Esophagus squamous epithelium (tissue), 5 donors: ENCODE measurements at places on chromosomes 13 and 19. TPM values are rescaled to one million over a fixed set of nuclear protein-coding genes. Genes with fewer than 3 reads are reported as not detected.

Gene NKPD1
- 1.1 TPM for total RNA-seq

Gene PLIN5
- total RNA-seq, result 12.9 TPM

Gene HS6ST3
- 0.57 TPM for total RNA-seq

Gene ZNF426
- 18.7 TPM for total RNA-seq

Gene TMEM147
- 92.9 TPM for total RNA-seq

Gene TMEM150B
- total RNA-seq, result not detected

Gene NALCN
- 0.47 TPM for total RNA-seq

Gene TMEM221
- total RNA-seq, result 0.19 TPM

DNA sequence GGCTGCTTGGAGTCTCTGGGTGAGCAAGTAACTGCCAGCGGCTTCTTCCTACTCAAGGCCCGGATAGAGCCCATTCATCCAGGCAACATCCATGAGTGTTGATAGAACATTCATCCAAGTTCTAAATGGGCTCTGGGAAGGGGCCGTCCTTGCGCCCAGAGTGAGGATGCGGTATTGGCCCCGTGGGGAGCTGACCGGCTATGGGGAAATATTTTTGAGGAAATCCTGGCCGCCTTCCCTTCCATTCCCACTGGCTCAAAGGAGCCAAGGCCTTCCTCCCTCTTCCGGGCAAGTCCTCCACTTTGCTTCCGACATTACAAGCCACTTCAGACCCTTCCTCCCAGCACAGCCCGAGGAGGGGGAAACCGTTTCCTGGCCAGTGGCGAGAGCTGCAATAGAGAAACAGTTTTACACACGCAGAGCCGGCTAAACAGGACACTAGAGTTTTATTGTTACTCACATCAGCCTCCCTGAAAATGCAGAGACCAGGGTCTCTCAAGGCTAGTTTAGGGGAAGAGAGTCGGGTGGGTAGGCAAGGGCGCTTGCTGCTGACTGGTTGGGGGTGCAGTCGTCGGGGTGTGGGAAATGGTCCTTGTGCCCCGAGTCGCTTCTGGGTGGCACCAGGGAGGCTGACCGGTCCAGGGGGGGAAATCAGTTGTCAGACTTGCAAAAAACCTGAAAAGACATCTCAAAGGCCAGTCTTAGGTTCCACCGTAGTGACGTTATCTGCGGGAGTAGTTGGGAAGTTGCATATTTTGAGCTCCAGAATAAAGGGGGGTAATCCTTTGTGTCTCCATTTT, 37.5 kb downstream of the C13orf46 start:
- DNase-seq, result no peak

- DNase-seq, result no peak
Measured at GRCh38 chr13:78650717-78651083, 8.3 kb downstream of the OBI1 start.

GRCh38 chr13:40064154-40065097, 409.0 kb downstream of the COG6 start:
- no peak for DNase-seq

GRCh38 chr13:99164226-99164625, 36.4 kb upstream of the UBAC2 start:
- no peak for DNase-seq

DNA sequence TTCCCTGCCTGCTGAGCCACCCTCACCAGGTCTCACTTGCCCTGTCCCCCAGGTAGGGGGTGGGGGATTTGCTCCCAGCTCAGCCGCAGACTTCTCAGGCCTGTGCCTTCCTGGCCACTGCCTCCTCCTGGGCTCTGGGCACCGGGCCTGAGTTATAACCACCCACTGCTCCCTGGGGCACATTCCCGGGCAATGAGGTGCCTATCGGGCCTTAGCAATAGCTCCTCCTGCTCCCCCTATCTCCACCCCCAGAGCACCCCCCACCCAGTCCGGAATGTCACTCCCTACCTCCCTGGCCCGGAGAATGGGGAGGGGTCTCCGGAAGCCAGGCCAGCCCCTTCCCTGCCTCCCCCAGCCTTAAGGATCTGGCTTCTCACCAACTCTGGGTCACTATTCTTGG, at the start of gene KLK5:
KLK5 (minus strand) TSS at position 129 of the 400 bp plus-strand sequence. CDS start 381 bp downstream, outside the sequence.
- no peak for DNase-seq

- no peak for DNase-seq
Measured at GRCh38 chr19:43984687-43985000, 656 bp downstream of the ZNF155 start.

DNA sequence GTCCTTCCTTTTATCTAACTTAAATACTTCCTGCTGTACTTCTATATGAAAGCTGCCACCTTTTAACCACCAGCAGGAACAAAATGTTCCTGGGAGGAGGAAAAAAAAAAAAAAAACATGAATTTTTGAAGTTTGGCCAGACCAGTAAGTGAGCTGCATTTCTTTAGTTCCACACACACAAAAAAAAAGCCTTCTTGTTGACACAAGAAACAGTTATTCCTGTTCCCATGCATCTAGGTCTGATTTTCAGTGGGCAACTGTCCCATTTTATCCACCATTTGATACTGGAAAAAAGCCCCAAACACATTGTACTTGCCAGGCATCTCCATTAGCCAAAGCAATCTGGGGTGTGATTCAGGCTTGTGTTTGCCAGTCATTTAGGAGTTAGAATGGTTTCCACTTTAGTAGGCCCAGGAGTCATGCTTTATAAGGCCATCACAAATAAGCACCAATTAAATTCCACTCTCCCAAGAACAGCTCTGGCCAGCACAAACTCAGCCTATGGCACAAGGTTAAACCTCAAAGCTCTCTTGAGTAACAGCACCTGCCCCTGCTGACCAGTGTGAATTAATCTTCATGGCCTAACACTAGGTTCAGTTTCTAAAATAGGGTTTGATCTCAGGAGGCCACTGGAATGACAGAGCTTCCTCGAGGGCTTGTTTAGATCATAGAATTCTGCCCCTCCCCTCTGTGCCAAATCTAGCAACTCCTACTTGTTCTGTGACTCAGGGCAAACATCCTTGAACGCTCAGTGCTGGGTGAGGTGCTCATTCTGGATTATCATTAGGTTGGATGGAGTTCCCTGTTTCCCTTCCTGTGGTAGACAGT, 67.1 kb downstream of the NUFIP1 start:
- no peak for DNase-seq

- DNase-seq, result no peak
Measured at GRCh38 chr13:29534083-29534482, 61.4 kb downstream of the SLC7A1 start.

- DNase-seq, result no peak
Measured at GRCh38 chr13:40344270-40345148, 321.9 kb downstream of the FOXO1 start.

GRCh38 chr13:47206111-47206510, 309.3 kb upstream of the HTR2A start:
- DNase-seq, result no peak

- no peak for DNase-seq
Measured at GRCh38 chr13:22648320-22648801, 532.4 kb upstream of the SGCG start.

GRCh38 chr13:49560270-49561061, 24.9 kb downstream of the RCBTB1 start:
- no peak for DNase-seq

- no peak for DNase-seq
Measured at GRCh38 chr13:26604784-26605545, 47.5 kb downstream of the WASF3 start.

DNA sequence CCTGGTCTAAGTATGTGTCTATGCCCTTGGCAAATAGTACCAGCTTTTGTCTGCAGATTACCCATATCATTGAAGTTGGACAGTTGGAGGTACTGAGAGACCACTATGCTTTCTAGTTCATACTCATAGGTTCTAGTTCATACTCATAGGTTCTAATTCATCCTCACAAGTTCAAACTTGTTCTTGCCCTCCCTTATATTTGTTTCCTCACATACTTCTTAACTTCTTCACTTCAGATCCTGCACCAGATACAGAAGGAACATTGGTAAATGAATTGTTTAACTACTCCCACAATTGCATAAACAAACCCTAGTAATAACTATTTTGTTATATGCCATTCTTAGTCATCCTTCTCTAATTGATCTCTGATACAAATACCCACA, 172.2 kb downstream of the SLITRK1 start:
- no peak for DNase-seq

DNA sequence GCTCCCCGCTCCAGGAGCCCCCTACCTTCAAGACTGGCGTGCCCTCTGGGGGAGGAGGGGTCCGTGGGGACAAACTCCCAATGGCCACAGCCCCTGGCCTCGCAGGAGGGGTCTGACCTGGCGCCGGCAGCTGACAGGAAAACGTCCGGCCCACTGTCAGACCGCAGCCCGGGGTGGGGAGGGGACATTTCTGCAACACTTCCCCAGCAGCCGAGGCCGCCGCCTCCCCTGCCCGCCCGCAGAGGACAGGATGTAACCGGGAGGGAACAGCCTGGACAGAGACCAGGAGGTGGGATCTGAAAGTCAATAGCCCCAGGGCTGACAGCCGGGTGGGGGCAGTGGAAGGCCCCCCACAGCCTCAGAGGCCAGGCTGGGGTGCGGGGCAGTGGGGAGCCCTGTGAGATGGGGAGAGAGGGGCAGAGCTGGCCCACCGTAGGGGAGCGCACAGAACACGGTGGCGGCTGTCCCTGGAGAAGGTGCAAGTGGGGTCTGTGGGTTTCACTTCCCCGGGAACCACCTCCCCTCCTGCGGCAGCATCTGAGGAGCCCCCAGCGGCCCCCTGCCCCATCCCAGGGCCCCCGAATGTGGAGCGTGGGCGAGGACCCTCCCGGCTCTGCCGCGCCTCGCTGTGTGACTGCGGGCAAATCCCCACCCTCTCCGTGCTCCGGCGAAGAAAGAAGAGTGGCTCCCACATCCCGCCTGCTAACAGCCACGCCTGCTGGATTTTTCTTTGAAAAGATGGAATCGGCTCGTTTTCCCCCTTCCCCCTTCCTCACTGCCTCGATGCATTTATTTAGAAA, at the start of gene PEAK3:
PEAK3 (minus strand) TSS at position 114 of the 800 bp plus-strand sequence. CDS start 1,244 bp downstream, outside the sequence.
- peak; percentile 54 for DNase-seq
